CD4-positive, alpha-beta memory T cell (primary cell): ENCODE measurements at places on chromosomes 11 and 22. TPM values are rescaled to one million over a fixed set of nuclear protein-coding genes. Genes with fewer than 3 reads are reported as not detected.

DNA sequence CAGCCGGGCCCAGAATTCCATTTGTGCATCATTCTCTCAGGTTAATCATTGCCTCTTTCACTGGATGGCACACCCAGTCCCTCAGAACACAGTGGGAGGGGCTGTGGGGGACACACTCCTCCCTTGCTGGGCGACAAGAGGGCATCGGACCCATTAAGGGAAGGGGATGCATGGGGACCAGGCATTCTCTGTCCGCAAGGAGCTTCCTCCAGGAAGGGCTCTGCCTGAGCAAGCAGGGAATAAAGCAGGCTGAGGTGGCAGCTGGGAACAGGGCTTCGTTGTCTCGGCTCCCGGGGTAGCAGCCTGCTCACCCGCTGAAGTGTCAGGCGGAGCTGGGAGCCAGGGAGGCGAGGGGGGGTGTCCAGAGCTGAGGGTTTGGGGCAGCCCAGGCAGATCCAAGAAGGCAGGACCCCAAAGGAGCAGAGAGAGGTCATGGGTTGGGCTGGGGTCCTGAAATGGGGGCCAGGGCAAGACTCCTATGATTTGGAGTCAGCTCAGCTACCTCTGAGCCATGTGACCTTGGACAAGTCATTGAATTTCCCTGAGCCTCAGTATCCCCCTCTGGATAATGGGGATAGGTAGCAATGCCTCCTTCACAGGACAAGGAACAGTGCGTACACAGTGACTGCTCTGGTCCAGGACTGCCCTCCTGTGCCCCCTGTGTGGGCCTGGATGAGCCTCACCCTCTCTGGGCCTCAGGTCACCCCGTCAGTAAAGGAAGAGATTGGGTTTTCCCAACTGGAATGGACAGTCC, 1.4 kb downstream of the GAL3ST1 start:
- no peak for DNase-seq
- H3K4me1 ChIP-seq: peaks cover 4% of the 10 kb centered on the region
- no peak overlapping the region for H3K4me3 ChIP-seq
- H3K36me3 ChIP-seq: peaks cover 21% of the 10 kb centered on the region

Gene NPAS4
- polyA plus RNA-seq: not detected

DNA sequence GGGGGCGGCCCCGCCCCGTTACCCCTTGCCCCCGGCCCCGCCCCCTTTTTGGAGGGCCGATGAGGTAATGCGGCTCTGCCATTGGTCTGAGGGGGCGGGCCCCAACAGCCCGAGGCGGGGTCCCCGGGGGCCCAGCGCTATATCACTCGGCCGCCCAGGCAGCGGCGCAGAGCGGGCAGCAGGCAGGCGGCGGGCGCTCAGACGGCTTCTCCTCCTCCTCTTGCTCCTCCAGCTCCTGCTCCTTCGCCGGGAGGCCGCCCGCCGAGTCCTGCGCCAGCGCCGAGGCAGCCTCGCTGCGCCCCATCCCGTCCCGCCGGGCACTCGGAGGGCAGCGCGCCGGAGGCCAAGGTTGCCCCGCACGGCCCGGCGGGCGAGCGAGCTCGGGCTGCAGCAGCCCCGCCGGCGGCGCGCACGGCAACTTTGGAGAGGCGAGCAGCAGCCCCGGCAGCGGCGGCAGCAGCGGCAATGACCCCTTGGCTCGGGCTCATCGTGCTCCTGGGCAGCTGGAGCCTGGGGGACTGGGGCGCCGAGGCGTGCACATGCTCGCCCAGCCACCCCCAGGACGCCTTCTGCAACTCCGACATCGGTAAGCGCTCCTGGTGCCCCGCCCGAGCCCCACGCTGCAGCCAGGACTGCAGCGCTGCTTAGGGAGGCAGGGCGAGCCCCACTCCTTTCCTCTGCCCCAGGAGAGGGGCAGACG, at the start of gene TIMP3:
Gene TIMP3 (plus strand): TSS at position 169 of the 700 bp plus-strand sequence. CDS start 297 bp downstream, at position 466.
- H3K27ac ChIP-seq: no peak within 1 kb of the TSS
- DNase-seq: no peak
- H3K4me3 ChIP-seq: no peak within 1 kb of the TSS
- no peaks in the 10 kb centered on the region for H3K36me3 ChIP-seq
- peaks cover 13% of the 10 kb centered on the region for H3K27me3 ChIP-seq
- no peaks in the 10 kb centered on the region for H3K4me1 ChIP-seq

GRCh38 chr11:96578379-96578778, 188.6 kb downstream of the JRKL start:
- no peaks in the 10 kb centered on the region for H3K27me3 ChIP-seq
- no peak overlapping the region for H3K27ac ChIP-seq
- no peak overlapping the region for H3K4me3 ChIP-seq
- no peaks in the 10 kb centered on the region for H3K36me3 ChIP-seq

DNA sequence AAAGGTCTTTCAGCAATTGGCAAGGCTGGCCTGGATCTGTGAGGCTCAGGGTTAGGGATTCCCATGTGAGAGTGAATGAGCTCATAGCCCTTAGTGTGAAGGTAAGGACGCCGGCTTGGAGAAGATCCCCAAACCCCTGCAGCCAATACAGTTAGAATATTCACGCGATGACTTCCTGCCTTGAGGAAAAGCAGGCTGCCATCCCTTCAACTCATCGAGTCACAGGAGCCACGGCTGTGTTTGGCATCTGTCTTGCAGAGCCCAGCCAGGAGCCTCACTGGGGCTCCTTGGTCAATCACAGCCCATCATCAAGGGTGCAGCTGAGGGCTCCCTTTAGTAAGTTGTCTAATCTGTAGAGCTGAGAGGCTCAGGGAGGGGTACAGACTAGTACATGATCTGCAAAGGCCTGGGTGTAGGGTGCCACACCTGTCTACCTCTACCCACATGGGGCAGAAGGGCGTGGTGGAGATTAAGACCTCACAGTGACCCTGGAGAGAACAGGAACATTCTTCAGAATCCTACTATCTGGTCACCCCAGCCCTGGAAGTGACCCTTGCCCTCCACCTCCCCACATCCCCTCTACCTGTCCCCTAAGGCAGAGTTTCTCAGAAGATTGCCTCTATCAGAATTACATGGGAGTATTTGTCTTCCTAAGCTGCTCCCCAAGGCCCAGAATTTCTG, 18.5 kb downstream of the IL10RA start:
- no peak overlapping the region for H3K4me3 ChIP-seq
- peaks cover 100% of the 10 kb centered on the region for H3K4me1 ChIP-seq
- peaks cover 11% of the 10 kb centered on the region for H3K36me3 ChIP-seq

Gene TMEM25
- 26.5 TPM for polyA plus RNA-seq
